Endothelial cell (in vitro differentiated cells): ENCODE measurements at places on chromosomes 7 and 10. TPM values are rescaled to one million over a fixed set of nuclear protein-coding genes. Genes with fewer than 3 reads are reported as not detected.

Gene OR13A1
- total RNA-seq = not detected

Gene PRF1
- total RNA-seq = not detected

DNA sequence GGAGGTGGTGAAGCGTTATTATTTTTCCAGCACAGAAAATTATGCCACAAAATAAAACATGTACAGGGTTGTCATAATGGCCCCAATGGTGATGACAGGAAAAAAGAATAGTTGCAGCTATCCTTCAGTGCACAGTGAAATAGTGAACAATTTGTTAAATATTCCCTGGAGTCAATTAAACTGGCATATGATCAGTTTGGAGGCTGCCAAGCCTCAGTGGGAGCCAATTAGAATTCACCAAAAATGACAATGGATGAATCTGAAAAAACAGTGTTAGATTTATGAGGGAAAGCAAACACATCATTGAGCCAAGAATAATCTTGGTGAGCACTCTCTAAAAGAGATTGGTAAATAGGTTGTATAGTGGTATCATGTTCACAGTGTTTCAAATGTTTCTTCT, 146.3 kb downstream of the OTUD1 start:
- H3K4me3 ChIP-seq = no peak overlapping the region
- no peaks in the 10 kb centered on the region for H3K27me3 ChIP-seq
- H3K27ac ChIP-seq = no peak overlapping the region
- no peak for DNase-seq

- H3K4me1 ChIP-seq = no peaks in the 10 kb centered on the region
- DNase-seq = peak; percentile 41
- H3K36me3 ChIP-seq = no peaks in the 10 kb centered on the region
Measured at GRCh38 chr10:131891196-131891928, 9.4 kb upstream of the PPP2R2D start.

DNA sequence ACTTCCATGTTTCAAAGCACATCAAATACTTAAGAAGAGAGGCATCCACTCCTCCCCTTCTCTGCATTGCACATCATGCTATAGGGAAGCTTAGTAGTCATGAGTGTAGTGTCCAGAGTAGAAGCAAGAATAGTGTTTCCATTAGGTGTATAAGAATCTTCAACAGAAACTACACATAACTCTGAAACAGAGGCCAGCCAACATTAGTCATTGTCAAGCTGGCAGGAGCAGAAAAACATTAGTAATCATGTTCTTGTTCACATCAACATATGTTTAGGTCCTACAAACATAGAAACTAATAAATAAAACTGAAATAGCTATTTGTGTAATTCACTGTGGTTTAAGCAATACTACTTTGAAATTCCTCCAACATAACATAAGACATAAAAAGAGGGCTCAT, 370.2 kb downstream of the PPP1R3A start:
- no peak overlapping the region for H3K4me3 ChIP-seq
- H3K36me3 ChIP-seq = no peaks in the 10 kb centered on the region
- no peak for DNase-seq
- H3K27ac ChIP-seq = no peak overlapping the region

- H3K27me3 ChIP-seq = peaks cover 15% of the 10 kb centered on the region
- H3K27ac ChIP-seq = no peak overlapping the region
- no peak overlapping the region for H3K4me3 ChIP-seq
- H3K36me3 ChIP-seq = peaks cover 5% of the 10 kb centered on the region
- no peak for DNase-seq
- peaks cover 11% of the 10 kb centered on the region for H3K4me1 ChIP-seq
Measured at GRCh38 chr7:128934361-128935341, 3.1 kb upstream of the IRF5 start.

DNA sequence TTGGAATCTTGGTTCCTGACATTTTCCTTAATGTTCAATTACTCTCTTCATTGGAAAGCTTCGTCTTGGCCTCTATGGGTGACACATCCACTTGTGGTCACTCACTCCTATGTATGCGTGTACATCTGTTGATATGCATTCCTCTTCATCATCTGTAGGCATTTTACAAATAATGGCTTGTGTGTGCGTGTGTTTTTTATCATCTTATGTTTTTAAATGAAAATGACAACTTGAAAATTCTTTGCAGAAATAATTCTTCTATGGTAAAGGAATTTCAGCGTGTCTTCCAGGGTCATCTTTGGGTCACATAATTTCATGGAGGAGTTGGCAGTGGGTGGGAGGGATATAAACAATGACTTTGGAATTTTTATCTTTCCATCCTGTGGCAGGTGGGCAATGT, 925.1 kb downstream of the LRMDA start:
- no peak overlapping the region for H3K27ac ChIP-seq
- H3K4me3 ChIP-seq = no peak overlapping the region
- H3K36me3 ChIP-seq = no peaks in the 10 kb centered on the region

- peaks cover 40% of the 10 kb centered on the region for H3K4me1 ChIP-seq
- no peaks in the 10 kb centered on the region for H3K36me3 ChIP-seq
- H3K4me3 ChIP-seq = peak overlapping the region; percentile 79
- H3K27me3 ChIP-seq = peaks cover 4% of the 10 kb centered on the region
- no peak overlapping the region for H3K27ac ChIP-seq
Measured at GRCh38 chr10:101066146-101066895, 4.5 kb downstream of the KAZALD1 start.

- no peaks in the 10 kb centered on the region for H3K4me1 ChIP-seq
- no peaks in the 10 kb centered on the region for H3K27me3 ChIP-seq
- H3K36me3 ChIP-seq = no peaks in the 10 kb centered on the region
Measured at GRCh38 chr7:92669616-92670165, 79.5 kb upstream of the FAM133B start.

- DNase-seq = no peak
- H3K27me3 ChIP-seq = no peaks in the 10 kb centered on the region
- no peaks in the 10 kb centered on the region for H3K36me3 ChIP-seq
Measured at GRCh38 chr10:110962443-110962842, 43.0 kb downstream of the SHOC2 start.

DNA sequence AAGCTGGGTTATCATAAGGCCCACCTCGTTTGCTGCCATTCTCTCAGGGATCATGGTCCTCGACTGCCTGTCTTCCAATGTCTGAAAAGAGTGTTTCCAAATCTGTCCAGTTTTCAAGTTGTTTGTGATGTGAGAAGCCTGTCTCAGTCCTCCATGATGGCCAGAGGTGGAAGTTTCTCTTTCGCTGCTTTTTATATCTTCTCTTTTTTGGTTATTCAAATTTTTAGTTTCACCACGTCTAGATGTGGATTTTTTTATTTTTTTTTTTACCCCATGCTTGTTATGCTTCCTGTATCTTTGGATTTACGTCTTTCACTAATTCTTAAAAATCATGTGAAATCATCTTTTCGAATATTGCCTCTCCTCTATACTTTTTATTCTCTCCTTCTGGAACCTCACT, 6.1 kb upstream of the RBM33 start:
- H3K4me1 ChIP-seq = peaks cover 2% of the 10 kb centered on the region
- H3K4me3 ChIP-seq = no peak overlapping the region
- H3K36me3 ChIP-seq = peaks cover 35% of the 10 kb centered on the region
- H3K27ac ChIP-seq = no peak overlapping the region
- peaks cover 2% of the 10 kb centered on the region for H3K27me3 ChIP-seq
- no peak for DNase-seq
